ENCODE measurements at places on chromosomes 1 and 21.
A peak's percentile ranks its signal among the peaks of the same experiment; 100 is the strongest.

DNA sequence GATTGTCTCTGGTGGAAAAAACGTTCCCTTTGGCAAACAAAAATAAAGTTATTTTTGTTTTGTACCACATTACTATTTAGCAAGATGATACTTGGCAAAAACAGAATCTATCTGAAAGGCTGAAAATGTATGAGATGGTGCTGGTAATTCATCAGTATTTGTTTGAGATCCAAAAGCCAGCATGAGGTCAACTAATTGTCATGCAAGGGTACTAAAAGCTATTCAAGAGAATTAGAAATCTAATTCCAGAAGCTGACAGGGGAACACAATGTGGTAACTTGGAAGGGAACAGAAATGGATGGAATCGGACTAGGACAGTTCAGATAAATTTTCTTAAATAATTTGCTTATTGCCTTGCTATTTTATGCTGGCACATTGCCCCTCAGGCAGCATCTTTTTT lies 263.8 kb downstream of the KCNT2 start:
- DNase-seq = no peak

GRCh38 chr1:57474137-57474750 lies 50.4 kb upstream of the DAB1 start:
- DNase-seq = no peak

DNA sequence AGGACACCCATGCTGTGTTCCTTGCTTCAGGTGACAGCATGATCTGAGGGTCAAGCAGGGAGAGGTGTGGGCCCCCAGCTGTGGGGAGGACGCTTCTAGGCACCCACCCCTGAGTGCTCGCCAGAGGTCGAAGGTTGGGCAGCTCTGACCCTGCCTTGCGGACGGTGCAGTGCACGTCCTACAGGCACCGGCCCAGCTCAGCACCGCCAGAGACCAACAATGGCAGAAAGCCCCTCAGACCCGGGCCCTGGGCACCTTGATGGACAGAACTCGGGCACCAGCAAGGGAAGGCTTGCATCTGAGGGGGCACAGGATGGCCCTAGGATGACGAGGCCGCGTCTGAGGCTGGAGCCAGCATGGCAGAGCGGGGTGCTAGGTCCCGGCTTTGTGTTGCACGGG lies 24.7 kb downstream of the NADK start:
- DNase-seq = no peak

DNA sequence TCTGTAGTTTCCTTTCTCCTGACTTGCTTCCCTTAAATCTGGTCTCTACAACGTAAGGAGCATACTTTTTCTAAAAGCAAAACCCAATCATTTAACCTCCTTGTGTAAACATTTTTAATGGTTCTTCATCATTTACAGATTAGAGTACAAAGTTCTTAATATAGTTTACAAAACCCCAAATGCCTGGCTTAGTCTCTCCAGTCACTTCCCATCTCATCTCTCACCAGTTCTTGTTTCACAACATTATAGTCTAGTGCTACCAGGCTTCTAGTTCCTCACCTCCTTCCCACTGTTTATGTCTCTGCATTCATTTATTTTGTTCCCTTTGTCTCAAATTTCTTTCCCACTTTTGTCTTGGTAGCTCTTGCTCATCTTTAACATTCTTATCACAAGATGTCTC lies 168.4 kb downstream of the FASLG start:
- no peak for DNase-seq

DNA sequence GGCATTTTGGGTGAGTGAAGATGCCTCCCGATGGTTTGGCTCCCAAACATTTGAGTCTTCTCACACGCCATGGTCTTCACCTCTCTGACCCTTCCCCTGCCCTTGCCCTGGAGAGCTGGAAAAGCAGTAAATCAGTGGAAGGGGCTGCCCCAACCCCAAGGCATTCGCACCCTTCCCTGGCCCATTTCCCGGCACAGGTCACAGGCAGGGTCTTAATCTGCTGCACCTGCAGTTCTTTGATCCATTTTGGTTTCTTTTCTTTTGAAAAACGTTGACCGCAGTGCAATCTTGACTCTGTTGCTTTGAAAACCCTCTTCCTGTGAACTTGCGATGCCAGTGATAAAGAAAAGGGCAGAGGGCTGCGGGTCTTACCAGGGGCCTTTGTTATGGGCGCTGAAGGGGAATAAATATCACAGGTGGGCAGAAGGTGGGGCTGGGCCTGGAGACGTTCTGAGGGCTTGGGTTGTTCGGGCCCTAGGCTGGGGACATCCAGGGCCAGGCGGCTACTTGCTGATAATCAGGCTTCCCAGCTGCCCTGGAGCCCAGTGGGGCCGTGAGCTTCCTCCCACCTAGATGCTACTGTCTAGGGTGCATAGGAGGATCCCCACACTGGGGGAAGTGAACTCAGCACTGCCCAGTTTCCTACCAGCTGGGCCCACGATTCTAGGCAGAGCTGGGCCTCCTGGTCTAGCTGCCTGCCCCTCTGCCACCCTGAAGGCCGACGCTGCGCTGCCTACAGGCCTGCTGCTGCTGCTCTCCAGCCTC lies 38.6 kb upstream of the EPS8L3 start:
- DNase-seq = no peak

DNA sequence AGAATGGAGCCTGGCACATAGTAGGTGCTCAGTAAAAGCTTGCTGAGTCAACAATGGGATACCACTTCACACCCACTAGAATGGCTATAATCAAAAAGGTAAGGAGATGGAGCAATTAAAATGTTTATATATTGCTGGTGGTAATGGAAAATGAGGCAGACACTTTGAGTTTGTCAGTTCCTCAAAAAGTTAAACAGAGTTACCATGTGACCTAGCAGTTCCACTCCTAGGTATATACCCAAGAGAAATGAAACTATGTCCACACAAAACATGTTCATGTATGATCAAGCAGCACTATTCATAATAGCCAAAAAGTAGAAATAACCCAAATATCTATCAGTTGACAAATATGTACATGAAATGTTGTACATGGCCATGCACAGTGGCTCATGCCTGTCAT lies 74.8 kb upstream of the ECE1 start:
- no peak for DNase-seq

- DNase-seq = no peak
Measured at GRCh38 chr21:26544201-26544775, 28.8 kb downstream of the CYYR1 start.

DNA sequence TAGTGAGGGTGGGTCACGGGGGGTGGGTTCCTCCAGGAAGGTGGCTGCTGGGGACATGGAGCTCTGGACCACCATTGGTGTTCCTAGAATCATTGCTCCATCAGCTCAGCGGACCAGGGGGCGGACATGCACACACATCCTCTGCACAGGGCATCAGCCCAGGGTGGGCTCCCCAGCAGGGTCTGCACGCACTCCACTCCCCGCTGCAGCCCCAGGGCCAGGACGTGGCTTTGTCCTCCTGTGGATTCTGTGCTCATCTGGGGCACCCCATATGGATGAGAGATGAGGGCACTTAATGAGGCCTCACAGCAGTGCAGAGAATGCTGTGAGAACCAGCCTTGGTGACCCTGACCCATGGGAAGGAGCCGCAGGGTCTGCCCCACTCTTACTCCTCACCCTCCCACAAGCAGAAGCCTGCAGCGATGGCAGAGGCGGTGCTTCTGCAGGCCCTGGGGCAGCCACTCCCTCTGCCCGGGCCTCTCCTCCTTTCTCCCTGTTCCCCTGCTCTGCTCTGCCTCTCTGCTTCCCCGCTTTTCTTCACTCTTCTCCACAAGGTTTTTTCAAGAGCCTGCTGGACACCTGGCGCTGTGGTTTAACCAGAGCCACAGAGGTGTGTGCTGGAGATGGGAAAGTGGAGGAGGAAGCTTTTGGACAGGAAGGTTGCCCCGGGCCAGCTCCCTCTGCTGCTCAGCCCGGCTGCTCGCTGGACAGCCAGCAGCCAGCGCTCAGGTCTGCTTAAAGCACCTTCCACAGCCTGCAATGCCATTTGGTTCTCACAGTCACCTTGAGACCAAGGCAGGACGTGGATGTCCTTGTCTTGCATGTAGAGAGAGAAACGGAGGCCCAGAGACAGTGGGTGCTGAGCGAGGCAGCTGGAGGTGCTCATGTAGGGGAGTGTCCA lies 26.3 kb upstream of the PCBP3 start:
- DNase-seq = no peak

DNA sequence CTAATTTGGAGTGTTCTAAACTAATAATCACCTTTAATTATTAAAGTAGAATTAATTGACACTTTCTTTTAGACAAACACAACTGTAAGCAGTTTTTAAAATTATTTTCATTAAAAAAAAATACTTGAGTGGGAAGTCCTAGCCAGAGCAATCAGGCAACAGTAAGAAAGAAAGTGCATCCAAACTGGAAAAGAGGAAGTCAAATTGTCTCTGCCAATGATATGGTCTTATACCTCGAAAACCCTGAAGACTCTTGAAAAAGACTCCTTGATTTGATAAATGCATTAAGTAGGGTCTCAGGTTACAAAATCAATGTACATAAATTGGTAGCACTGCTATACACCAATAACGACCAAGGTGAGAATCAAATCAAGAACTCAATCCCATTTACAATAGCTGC lies 83.0 kb upstream of the GADD45A start:
- no peak for DNase-seq

DNA sequence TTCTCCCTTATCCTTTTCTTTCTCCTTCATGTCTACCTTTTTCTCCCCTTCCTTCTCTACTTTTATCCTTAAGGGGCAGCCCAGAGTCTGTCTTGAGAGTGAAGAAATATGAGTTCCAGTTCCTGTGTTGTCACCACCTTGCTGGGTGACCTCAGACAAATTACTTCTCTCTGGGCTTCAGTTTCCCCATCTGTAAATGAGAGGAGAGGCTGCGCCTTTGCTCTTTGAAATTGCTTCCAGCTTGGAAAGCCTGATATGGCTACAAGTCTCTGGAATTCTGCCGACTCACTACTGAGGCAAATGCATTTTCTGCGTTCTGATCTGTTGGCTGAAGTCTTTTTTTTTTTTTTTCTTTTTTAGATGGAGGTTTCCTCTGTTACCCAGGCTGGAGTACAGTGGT lies 119.2 kb downstream of the SYF2 start:
- no peak for DNase-seq

- no peak for DNase-seq
Measured at GRCh38 chr1:62438163-62438562, 1.3 kb downstream of the USP1 start.

GRCh38 chr1:242147096-242147976 lies 148.4 kb upstream of the MAP1LC3C start:
- DNase-seq = peak; percentile 3

GRCh38 chr1:200890818-200891773 lies 3.6 kb upstream of the INAVA start:
- DNase-seq = peak; percentile 31

- DNase-seq = no peak
Measured at GRCh38 chr21:42618707-42619102, 34.7 kb upstream of the PDE9A start.

GRCh38 chr1:38848071-38848470 lies 11.5 kb downstream of the RRAGC start:
- no peak for DNase-seq

- no peak for DNase-seq
Measured at GRCh38 chr1:2238361-2239012, 10.4 kb downstream of the SKI start.

DNA sequence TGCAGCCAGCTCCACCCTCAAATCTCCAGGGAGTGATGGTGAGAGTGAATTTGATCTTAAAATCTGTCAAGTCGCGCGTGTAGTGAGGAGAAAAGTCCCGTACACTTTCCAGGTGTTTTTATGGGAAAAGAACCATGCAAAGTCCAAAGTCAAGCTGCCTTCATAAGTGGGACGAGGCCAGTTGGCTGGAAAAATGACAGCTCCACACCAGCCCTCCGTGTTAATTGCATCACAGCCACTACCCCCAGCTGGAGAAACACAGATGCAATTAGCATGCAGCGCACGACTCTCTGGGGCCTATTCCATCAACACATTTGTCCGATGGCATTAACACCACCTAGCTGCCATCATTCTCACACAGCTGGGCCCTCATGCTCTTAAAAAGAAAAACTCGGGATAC lies 68.4 kb downstream of the KLHDC7A start:
- no peak for DNase-seq

Measured in hippocampal formation (tissue), 2 donors.